ENCODE measurements at places on chromosomes 7 and 10.

- DNase-seq: peak; percentile 10
These were observed 29.2 kb downstream of the TFAM start for GRCh38 chr10:58414270-58415041.

DNA sequence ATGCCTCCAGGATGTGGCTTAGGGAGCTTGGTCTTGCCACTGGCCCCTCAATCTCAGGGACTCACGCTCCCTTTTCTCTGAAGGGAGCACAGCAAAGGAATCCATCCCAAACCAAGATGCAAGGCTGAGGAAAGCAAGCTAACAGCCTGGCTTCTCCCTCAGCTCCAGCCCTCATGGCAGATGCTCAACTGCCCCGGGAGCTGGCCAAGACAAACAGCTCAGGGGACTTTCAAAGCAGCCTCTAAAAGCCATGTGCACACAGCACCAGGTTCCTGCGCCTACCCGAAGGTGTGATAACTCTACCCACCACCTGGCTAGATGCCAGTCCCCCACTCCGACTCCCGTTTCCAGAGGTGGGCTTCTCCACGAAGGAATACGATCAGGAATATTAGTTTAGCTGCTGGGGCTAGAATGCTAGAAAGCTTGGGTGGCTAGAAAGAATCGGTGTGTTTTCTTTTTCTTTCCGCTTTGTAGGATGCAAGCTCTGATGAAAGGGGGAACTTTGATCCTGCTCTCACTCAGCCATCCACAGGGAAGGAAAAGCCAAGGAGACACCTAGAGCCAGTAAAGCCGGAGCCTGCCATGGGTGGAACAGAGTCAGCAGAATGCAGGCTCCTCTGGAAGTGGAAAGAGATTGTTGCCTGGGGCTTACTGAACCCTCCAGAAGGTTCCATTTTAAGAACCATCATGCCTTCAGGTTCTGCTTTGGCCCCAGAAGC lies 89.0 kb upstream of the FGFR2 start:
- peak; percentile 38 for DNase-seq

- no peak for DNase-seq
These were observed 11.7 kb downstream of the TMEM254 start for GRCh38 chr10:80090121-80090520.

GRCh38 chr10:126806991-126807702 lies 98.1 kb upstream of the DOCK1 start:
- no peak for DNase-seq

GRCh38 chr7:31562002-31562401 lies 48.1 kb downstream of the ITPRID1 start:
- DNase-seq: no peak

All from cerebellar cortex (tissue), 1 donor.